Colonic mucosa (tissue), 4 donors: ENCODE measurements at places on chromosomes 3 and 15. TPM values are rescaled to one million over a fixed set of nuclear protein-coding genes. Genes with fewer than 3 reads are reported as not detected.
A peak's percentile ranks its signal among the peaks of the same experiment; 100 is the strongest.

DNA sequence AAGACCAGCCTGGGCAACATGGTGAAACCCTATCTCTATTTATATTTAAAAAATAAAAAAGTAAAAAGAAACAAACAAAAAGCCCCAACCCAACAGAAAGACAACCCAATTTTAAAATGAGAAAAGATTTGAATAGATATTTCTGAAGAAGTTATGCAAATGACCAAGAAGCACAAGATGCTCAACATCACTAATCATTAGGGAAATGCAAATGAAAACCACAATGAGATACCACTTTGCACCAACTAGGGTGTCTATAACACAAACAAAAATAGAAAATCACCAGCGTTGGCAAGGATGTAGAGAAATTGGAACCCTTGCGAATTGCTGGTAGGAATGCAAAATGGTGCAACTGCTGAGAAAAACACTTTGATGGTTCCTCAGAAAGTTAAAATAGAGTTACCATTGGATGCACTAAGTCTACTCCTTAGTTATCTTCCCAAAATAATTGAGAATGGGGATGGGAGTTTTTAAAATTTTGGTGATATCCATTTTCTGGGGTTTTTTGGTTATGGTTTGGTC is 45.8 kb upstream of the CCNB2 start:
- no peaks in the 10 kb centered on the region for H3K27me3 ChIP-seq
- H3K36me3 ChIP-seq, result peaks cover 11% of the 10 kb centered on the region
- DNase-seq, result no peak
- H3K27ac ChIP-seq, result no peak overlapping the region
- H3K4me3 ChIP-seq, result no peak overlapping the region
- H3K4me1 ChIP-seq, result no peaks in the 10 kb centered on the region

- peak; percentile 87 for DNase-seq
- no peaks in the 10 kb centered on the region for H3K4me1 ChIP-seq
- H3K36me3 ChIP-seq, result no peaks in the 10 kb centered on the region
- no peak overlapping the region for H3K4me3 ChIP-seq
- H3K27me3 ChIP-seq, result no peaks in the 10 kb centered on the region
- peak overlapping the region; percentile 58 for H3K27ac ChIP-seq
Measured at GRCh38 chr3:193872265-193872753, 263.6 kb upstream of the HES1 start.

CCR9 gene
- not detected for total RNA-seq

DNA sequence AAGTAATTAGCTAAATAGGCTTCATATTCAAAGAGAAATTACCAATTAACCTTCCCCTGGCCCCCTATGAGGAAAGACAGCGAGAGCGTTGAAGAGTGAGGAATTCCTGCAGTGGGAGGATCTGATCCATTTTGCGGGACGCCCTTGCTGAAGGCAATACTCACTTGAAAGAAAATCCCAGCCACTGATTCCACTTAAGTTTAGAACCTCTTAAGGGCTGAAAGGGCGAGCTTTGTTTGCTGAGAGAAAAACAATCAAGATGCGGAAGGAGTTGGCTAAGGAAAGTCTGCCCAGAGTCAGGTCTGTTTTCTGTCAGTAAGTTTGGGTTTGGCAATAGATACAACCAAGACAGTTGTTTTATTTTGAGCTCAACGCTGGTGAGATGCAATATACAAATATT is 102.8 kb upstream of the GBE1 start:
- no peaks in the 10 kb centered on the region for H3K36me3 ChIP-seq
- no peak for DNase-seq
- H3K27ac ChIP-seq, result no peak overlapping the region
- H3K4me3 ChIP-seq, result no peak overlapping the region
- no peaks in the 10 kb centered on the region for H3K4me1 ChIP-seq
- no peaks in the 10 kb centered on the region for H3K27me3 ChIP-seq

ANKRD63 gene
- total RNA-seq, result not detected

- H3K27me3 ChIP-seq, result no peaks in the 10 kb centered on the region
- no peak for DNase-seq
- no peak overlapping the region for H3K4me3 ChIP-seq
- no peaks in the 10 kb centered on the region for H3K4me1 ChIP-seq
- no peaks in the 10 kb centered on the region for H3K36me3 ChIP-seq
Measured at GRCh38 chr3:150926328-150926727, 21.1 kb upstream of the MINDY4B start.

ANKUB1 gene
- total RNA-seq, result not detected

POPDC2 gene
- 1.3 TPM for total RNA-seq

DNA sequence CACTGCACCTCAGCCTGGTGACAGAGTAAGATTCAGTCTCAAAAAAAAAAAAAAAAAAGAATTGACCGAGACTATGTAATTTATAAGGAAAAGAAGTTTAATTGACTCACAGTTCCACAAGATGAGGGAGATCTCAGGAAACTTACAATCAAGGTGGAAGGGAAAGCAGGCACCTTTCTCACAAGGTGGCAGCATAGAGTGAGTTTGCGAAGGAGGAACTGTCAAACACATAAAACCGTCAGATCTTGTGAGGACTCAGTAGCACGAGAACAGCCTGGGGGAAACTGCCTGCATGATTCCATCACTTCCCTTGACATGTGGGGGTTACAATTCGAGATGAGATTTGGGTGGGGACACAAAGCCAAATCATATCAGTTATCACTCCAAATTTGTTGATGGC is 380.9 kb downstream of the EDEM1 start:
- DNase-seq, result peak; percentile 52
- no peak overlapping the region for H3K4me3 ChIP-seq
- H3K4me1 ChIP-seq, result no peaks in the 10 kb centered on the region

DNA sequence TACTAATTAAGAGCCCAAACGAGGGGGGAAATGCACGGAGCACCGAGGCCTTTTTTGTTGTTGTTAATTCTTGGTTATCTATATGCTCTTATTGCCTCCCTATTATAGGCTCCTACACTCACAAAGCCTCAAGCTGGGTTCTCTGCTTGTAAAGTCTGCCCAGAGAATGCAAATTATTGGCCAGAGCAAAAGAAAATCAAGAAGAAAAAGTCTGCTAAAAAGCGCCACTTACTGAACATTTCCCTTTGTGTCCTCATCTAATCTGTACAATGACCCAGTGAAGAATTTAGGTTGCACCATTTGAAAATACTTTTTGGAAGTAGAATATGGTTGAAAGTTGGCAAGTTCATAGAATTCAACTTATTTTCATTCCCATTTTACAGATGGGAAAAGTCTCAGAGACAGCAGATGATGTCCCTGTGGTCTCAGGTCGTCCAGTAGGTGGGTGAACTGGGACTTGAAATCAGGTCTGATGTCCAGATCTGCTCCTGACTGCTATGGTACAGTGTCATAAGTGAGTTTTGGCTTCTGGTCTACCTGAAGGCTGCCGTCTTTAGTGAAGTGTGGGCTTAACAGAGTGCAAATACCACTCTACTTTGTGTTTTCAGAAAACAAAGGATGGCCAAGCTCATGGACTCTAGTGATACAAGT is 1.1 kb upstream of the TNFAIP8L3 start:
- DNase-seq, result no peak
- H3K27ac ChIP-seq, result no peak overlapping the region
- peaks cover 13% of the 10 kb centered on the region for H3K27me3 ChIP-seq
- no peaks in the 10 kb centered on the region for H3K36me3 ChIP-seq

GOLGA8T gene
- total RNA-seq, result not detected

GRCh38 chr15:25905140-25905539 is 42.0 kb upstream of the ATP10A start:
- no peaks in the 10 kb centered on the region for H3K4me1 ChIP-seq
- no peaks in the 10 kb centered on the region for H3K36me3 ChIP-seq
- no peak overlapping the region for H3K4me3 ChIP-seq
- DNase-seq, result no peak
- no peaks in the 10 kb centered on the region for H3K27me3 ChIP-seq
- no peak overlapping the region for H3K27ac ChIP-seq

DNA sequence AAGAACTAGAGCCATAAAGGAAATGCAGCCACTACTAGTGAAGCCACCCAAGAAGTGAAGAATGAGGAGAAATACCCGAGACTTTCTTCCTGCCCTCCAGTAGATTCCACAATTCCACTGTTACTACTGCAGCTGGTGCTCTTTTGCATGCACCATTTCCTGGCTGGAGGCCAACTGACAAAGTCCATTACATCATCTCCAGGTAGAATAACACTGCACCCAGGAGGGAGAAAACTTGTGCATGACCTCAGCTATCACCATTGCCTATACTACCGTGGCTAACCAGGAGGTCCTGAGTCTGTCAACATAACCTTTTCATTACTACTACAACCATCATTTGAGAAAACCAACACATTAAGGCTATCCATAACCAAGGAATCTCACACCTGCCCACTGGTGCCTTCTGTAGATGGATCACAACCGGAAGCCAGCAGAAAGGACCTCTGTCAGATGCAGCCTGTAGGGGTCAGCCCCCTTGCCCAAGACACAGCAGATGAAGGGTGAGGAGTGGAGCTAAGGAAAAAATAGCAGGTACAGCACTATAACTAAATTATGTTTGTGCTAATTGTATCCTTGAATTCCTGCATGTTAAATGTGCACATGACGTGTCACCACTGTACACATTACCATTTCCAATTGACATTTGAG is 200.8 kb upstream of the C2CD4B start:
- no peaks in the 10 kb centered on the region for H3K4me1 ChIP-seq
- H3K4me3 ChIP-seq, result no peak overlapping the region
- H3K27me3 ChIP-seq, result no peaks in the 10 kb centered on the region
- no peaks in the 10 kb centered on the region for H3K36me3 ChIP-seq

ST8SIA2 gene
- total RNA-seq, result 0.42 TPM

DNA sequence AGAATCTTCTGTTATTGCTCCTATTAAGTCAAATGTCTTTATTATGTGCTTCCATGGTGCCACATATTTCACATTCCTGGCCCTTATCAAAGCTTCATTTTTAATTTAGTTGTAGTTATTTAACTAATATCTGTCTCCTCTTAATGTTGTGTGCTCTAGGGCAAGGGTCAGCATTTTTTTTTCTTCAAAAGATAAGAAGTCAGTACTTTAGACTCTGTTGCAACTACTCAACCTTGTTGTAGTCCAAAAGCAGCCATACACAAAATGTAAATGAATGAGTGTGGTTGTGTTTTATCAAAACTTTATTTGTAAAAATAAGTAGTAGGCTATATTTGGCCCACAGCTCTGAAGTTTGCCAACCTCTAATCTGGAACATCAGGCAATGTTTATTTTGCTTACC is 394.7 kb upstream of the CBLB start:
- H3K27me3 ChIP-seq, result no peaks in the 10 kb centered on the region
- DNase-seq, result no peak
- no peak overlapping the region for H3K4me3 ChIP-seq

DPPA2 gene
- total RNA-seq, result not detected

FANCD2OS gene
- total RNA-seq, result not detected

- no peaks in the 10 kb centered on the region for H3K36me3 ChIP-seq
- H3K27me3 ChIP-seq, result no peaks in the 10 kb centered on the region
- H3K4me1 ChIP-seq, result peaks cover 22% of the 10 kb centered on the region
- peak overlapping the region; percentile 91 for H3K27ac ChIP-seq
- DNase-seq, result peak; percentile 56
Measured at GRCh38 chr15:85583923-85584390, 203.6 kb downstream of the AKAP13 start.

ROBO2 gene
- 0.74 TPM for total RNA-seq

ARGFX gene
- total RNA-seq, result not detected

- H3K4me3 ChIP-seq, result no peak overlapping the region
- no peak overlapping the region for H3K27ac ChIP-seq
- H3K4me1 ChIP-seq, result no peaks in the 10 kb centered on the region
- no peaks in the 10 kb centered on the region for H3K36me3 ChIP-seq
- H3K27me3 ChIP-seq, result no peaks in the 10 kb centered on the region
Measured at GRCh38 chr3:41102053-41102556, 97.2 kb upstream of the CTNNB1 start.
